Tibial nerve (tissue), 4 donors: ENCODE measurements at places on chromosomes 16 and 17. TPM values are rescaled to one million over a fixed set of nuclear protein-coding genes. Genes with fewer than 3 reads are reported as not detected.

KRTAP2-1 gene
- not detected for total RNA-seq

GRCh38 chr16:525520-526180 is 1.9 kb upstream of the CAPN15 start:
- DNase-seq = no peak

ATP2A1 gene
- 0.22 TPM for total RNA-seq

- no peak for DNase-seq
Observed at GRCh38 chr16:87395181-87395842, 3.2 kb downstream of the MAP1LC3B start.

GRCh38 chr17:70076831-70077230 is 1.8 kb downstream of the KCNJ16 start:
- no peak for DNase-seq

DNA sequence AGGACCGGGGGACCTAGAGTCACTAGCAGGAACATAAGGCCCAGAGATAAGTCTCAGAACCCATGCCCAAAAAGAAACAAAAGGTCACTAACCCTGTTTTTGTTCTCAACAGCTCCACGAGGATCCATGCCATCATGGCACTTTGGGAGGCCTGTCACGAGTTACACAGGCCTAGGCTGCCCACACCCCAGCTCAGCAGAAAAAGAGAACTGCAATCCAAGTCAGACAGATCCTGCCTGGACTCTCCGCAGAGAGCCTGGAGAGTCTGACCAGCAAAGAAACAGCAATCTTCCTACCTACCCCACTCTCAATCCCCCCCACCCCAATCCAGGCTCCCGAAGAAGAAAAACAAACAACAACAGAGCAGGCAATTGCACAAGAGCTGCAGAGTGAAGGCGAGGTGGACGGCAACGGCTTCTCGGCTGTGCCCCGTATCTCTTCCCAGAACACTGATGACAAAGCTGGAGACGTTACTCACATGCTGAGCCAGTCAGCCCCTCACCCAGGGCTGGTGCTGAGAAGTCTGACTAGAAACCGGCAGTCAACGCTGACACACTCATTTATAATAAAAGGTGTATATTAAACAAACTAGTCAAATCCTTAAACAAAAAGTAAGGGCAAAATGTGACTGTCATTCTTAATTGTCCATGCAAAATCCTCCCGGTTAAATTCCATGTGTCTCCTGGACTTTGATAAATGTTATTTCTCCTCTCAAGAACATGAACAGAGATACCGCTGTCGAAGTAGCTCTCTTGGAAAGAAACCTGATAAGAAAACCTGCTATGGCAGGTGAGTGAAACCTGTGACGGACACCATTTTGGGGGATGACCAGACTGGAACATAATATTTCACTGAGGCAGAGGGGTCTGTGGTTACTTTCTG is 89.3 kb downstream of the SMG6 start:
- DNase-seq = peak; percentile 52

GRCh38 chr17:1090465-1091189 is 89.2 kb downstream of the ABR start:
- DNase-seq = no peak

DNA sequence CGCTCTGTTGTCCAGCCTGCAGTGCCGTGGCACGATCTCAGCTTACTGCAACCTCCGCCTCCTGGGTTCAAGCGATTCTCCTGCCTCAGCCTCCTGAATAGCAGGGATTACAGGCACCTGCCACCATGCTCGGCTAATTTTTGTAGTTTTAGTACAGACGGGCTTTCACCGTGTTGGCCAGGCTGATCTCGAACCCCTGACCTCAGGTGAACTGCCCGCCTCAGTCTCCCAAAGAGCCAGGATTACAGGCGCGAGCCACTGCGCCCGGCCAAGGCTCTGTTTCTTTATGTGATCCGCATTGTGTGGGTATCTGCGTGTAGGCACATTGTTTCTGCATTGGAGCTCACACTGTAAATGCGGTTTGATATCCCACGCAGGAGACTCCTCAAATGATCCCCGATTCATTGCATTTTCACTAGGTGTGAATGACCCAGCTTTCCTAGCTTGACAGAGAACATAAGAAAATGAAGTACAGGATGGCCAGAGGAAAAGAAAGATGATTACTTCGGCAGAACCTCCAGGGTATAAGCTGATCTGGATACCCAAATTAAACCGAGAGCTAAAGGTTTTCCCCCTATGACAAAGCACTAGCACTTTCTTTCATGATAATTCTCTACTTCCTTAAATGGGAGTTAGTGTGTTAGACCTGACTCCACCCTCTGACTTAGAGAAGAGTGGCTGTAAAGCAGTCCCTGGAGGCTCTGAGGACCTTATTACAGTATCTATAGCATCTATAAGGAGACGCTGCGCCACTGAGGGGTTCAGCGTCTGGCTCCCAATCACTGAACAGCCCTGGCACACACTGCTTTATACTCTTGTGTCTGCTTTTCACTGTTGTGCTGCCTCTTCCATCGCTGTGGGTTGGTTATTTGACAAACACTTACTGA is 17.3 kb downstream of the COTL1 start:
- DNase-seq = no peak

DNA sequence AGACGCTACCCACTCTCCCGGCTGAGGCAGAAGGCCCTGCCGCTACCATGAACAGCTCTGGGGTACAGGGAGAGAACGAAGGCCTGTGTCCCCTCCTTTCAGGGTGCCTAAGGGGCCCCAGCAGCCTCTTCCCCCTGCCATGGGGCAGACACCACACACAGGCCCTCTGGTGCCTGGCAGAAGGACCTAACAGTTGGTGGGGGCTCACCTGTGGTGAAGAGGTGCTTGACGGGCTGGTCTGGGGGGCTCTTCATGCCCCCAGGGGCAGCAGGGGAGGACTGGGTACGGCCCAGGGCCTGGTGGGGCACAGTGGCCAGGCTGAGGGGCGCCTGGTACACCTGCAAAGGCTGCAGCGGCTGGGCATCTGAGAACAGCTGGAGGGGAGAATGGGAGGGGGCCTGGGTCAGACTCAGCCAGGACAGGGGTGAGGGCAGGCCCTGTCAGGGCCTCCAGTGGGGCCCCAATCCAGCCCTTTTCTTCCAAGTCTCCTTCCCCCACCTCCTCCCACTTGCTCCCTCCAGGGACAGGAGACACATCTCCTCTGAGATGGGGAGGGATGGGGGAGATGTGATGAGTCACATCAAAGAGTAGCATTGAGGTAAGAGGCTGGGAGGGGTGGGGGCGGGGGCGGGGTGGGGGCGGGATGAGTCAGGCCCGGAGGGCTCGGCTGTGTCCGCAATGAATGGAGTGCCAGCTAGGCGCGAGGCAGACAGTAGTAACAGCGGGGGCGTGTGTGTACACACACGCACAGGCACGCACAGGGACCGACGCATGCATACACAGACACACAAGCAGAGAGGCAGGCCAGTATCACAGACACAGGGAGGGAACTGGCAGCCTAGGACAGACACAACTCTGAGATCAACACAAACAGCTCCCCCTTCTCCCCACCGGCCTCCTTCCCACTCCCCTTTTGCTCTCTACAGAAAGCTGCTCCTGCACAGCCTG is 16.1 kb downstream of the G6PC3 start:
- DNase-seq = no peak

- no peak for DNase-seq
Observed at GRCh38 chr17:3904501-3904900, 11.6 kb upstream of the CAMKK1 start.

TMEM235 gene
- total RNA-seq = not detected

CCDC200 gene
- total RNA-seq = not detected

DNA sequence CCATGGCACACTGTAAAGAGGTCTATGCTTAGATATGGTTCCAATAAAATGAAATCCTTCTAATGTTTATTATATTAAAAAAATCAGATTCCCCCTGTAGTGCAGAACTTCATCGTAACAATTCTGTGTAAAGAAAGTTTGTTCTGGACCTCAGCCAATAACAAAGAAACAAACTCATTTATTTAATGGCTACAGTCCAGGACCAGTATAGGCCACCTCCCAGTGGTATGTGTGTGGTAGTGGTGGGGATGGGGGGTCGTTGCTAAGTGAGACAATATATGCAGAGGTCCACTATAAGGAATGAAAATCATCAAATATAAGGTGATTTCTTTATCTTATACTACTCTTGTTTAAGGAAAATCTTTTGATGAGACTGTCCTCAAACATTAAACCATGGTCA is 136.4 kb downstream of the CDK5R1 start:
- no peak for DNase-seq

EFNB3 gene
- total RNA-seq = not detected

- DNase-seq = no peak
Observed at GRCh38 chr17:81522491-81523401, 5.4 kb upstream of the FSCN2 start.

CHST4 gene
- total RNA-seq = not detected

DNA sequence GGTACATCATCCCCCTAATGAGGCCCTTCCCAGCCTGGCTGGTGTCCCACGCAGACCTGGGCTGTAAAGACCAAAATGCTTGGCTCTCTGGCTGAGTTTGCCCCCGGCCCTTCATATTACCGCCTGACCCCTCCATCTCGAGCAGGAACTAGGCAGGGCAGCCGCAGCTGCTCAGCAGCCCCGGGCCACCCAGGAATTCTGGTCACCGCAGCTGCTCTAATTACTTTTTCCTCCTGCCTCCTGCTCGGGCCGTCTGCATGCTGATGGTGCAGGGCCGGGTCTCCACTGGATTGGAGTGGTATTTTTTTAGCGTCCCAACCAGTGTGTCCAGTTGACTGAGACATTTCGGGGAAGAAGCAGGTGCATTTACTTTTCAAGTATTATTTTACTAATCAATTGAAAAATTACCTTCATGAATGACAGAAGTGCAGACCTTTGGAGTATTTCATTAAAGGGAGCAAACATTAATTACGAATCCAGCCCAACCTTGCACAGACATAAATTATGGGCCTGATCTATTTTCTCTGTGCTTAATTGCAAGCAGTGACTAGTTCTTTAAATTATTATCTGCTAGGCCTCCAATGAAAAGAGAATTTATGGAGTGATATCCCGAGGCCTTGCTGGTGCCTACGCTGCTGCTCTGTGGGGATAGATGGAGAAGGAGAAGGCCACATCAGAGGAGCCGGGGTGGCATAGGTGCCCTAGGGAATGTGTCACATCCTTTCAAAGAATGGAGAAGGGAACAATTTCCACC is 176.2 kb downstream of the CYLD start:
- DNase-seq = no peak

DNA sequence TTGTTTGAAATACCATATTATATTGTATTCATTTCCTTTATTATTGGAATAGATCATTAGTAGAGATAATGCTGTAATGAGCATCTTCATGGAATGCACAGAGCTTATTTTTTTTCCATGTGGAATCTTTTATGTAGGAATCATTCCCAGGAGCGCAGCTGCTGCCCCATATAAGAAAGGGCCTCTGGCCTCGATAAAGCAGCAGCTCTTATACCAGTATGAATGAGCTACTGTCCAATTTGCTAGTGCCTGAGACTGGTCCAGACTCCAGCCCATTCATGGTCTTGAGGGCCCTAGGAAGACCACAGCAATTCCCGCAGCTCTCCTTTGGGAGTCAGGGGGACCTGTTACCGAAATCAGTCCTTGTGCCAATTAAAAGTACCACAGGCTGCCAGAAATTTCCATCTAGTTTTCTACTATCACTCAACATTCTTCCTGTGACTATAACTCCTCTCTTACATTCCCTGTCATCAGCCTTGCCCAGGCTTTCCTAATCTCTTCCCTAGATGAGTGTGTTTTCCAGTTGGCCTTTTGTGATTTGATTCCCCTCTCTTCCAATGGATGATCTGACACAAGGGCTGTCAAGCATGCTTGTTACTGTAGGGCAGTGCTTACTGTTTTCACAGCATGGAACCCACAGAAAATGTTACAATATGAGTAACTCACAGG is 1.9 kb downstream of the ZNF843 start:
- no peak for DNase-seq

CEP112 gene
- total RNA-seq = 42.0 TPM

DNA sequence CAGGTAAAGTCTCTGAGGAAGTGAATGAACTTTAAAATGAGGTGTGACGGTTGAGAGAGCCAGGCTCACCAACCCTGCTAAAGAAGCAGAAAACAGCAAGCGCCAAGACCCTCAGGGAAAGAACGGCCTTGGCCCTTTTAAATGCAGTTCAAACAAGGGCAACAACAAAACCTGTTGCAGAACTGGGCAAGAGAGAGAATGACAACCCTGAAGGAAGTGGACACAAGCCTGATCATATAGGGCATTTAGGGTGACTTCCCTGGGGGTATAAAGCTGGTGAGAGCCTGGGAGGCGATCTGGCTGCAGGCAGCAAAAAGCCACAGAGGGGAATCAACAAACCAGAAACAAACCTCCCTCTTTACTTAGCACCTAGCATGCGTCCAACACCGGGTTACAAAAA is 1.0 kb downstream of the CPPED1 start:
- DNase-seq = no peak

DNA sequence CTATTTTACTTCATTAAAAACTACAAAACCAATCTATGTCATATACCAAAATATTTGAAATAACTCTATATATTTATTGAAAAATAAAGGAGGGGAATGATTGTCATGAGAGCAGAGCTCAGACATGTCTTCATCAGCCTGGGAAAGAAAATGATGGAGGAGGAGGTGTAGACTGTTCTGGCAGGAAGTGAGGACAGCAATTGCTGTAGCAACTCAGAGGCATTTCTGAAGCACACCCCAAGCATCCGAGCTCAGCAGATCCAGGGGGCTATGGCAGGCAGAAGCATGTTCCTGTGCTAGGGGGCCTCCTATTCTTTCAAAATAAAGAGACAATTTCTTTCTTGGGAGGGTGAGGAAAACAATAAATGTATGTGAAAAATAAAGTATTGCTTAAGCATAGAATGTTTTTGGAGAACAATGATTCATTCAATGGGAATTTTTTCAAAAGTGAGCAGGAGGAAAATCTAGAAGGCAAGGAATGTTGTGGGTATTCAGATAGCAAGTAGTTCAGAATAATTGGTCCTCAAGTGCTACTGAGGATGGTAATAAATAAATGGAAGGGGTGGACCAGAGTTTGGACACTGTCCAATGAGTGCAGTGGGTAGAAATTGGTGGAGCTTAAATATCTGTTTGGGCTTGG is 383.4 kb downstream of the CDH11 start:
- DNase-seq = no peak

GRCh38 chr17:42428141-42428944 is 5.3 kb upstream of the CAVIN1 start:
- DNase-seq = peak; percentile 90

- DNase-seq = no peak
Observed at GRCh38 chr17:48445248-48445620, 15.2 kb upstream of the SKAP1 start.

DNA sequence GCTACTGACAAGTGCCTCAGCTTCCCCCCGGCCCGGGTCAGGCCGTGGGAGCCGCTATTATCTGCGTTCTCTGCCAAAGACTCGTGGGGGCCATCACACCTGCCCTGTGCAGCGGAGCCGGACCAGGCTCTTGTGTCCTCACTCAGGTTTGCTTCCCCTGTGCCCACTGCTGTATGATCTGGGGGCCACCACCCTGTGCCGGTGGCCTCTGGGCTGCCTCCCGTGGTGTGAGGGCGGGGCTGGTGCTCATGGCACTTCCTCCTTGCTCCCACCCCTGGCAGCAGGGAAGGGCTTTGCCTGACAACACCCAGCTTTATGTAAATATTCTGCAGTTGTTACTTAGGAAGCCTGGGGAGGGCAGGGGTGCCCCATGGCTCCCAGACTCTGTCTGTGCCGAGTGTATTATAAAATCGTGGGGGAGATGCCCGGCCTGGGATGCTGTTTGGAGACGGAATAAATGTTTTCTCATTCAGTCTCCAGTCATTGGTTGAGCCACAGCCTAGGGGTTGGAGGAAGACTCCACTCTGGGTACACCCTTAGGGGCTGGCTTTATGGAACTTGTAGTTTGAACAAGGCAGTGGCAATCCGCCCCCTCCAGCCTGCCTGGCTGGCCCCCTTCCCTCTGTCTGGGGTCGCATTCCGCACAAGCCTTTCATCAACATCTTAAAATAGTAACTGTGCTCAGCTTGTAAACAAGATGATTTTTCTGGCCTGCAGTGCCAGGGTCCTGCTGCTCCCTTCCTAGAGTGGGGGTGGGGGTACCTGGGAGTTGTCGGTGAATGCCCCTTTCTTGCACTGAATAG is 4.1 kb downstream of the SYNGR2 start:
- DNase-seq = peak; percentile 25
